ENCODE measurements at places on chromosomes 1 and 21.

DNA sequence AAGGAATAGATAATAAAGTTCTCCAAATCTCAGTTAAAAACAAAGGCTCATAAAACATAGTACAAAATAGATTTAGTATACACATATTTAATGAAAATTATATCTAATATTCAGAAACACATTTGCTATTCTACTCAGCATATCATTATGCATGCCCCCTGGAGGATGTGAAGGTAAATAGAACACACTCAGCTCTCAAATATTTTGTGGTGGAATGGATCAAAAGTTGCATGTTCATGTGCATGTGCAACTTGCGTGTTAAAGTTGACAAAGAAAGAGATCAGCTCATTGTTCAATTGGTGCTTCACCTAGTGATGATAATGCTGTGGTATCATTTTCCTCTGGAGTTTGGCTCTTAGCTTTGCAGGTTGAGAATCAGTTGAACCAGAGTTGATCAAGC lies 4.9 kb upstream of the ZNF644 start:
- no peak for DNase-seq

DNA sequence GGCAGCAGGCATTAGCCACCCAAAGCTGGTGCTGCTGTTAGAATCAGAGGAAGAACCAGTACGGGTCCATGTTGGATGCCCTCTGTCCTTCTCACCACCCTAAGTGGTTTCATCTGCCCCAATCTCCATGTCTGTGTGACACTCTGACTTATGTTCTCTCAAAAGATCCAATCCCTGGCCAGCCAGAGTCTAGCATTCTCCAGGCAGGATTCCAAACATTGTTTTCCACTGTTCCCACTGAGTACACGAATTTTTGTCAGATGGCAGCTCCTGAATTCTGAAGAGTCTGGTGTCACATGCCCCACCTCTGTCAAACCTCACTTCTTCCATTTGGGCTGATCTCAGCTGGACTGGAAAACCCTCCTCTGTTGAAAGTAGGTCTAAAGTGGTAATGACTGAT lies 166.0 kb downstream of the DISC1 start:
- DNase-seq, result no peak

- DNase-seq, result no peak
Measured at GRCh38 chr1:92756537-92756936, 28.4 kb downstream of the EVI5 start.

- DNase-seq, result no peak
Measured at GRCh38 chr1:168213349-168213748, 12.5 kb upstream of the SFT2D2 start.

DNA sequence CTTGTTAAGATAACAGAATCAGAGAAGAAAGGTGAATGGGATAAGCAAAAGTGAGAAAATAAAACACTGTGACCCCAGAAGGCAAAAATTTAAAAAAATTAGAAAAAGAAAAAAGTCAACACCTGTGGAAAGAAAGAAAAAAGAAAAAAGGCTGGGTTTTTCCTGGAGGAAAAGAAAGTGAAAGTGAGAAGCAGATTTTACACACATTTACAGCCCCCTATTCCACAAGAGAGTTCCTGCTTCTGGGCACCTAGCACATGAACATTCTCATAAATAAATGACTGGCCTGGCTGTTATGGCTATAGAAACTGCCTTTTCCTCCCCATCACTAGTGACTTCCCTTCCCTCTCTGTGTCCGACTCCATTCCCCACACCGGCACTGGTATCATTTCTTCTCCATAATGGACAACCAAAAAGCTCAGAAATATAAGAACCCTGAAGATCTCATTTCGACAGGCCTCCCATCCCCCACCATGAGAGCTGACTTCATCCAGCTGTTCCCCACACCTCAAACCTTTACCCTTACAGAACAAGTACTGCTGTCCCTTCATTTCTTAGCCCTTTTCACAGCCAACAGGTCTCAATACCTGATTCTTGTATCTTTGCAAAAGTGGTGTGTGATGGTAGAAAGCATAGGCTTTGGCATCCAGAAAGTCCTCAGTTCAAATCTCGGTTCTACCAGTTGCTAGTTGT lies 12.6 kb downstream of the MTF1 start:
- DNase-seq, result no peak

DNA sequence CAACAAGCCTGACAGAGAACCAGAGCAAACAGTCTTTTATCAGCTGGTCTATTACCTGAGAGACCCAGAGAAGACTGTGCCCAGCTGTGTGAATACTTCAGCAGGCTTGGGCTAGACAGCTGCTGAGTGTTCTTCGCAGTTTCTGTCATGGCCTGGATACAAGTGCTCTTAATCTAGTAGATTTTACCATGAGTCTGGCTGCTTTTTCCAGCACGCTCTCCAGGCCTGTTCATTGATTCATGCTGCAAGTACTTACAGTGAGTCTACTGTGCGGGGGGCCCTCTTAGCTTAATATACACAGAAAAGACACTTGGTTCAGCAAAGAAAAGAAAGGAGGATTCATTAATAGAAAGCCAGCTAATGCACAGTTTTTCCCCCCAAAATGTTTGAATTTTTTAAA lies 48.5 kb downstream of the RGS7 start:
- DNase-seq, result no peak

GRCh38 chr1:208641579-208642280 lies 397.5 kb upstream of the PLXNA2 start:
- DNase-seq, result no peak

- DNase-seq, result no peak
Measured at GRCh38 chr1:116460261-116460660, 87.2 kb downstream of the ATP1A1 start.

DNA sequence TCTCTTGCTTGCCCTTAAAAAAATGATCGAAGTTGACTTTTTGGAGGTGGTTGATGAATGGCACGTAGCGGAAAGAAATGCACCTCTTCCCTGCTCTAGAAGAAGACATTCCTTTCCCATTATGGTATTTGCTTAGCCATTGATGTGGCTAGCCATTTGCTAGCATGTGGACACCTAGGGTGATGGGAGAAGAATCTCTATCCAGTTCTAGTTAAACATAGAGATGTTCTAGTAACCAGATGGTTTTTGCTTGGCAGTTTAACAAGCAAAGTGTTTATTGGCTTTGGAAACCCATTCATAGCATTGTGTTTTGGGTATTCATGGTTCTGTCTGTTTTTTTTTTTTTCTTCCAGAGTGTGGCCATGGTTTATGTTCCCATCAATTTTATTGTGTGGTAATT lies 78.9 kb downstream of the KCNJ6 start:
- no peak for DNase-seq

- DNase-seq, result peak; percentile 30
Measured at GRCh38 chr1:32082022-32082421, 9.3 kb downstream of the TMEM39B start.
